ENCODE measurements at places on chromosomes 11 and 22.

DNA sequence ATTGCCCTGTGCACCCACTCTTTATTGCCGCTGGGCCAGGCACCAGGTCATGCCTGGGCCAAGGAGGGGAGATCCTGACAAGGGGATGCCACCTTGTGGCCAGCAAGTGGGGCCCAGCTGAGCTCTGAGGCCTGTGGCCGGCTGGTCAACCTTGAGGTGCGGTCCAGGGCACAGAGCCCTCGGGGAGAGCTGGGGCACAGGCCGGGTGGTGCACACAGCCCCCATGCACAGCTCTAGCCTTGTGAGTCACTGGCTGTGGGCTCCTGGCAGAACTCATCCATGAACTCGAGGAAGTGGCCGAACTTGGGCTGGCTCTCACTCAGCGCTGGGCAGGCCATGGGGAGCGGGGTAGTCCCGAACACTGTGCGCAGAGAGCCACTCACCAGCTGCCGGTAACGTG is 94.3 kb downstream of the RNF169 start:
- no peak for DNase-seq

DNA sequence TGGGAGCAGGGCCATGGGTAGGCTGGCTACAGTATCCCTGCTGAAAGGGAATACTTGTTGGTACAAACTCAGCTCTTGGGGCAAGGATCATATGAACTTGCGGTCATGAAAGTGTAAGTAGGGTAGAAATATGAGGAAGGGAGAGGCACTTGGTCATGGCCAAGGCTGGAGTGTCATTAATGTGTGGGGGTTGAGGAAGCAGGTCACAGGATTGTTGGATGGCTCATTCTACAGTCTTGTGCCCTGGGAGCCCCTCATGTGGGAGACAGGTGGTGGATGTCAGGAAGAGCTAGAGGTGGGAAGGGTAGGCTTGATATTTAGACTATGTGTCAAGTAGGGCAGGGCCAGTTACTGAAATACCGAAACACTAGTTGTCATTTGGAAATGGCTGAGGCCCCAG is 95.5 kb downstream of the RRM1 start:
- no peak for DNase-seq

GRCh38 chr22:27668828-27669797 is 132.4 kb downstream of the MN1 start:
- DNase-seq: no peak

DNA sequence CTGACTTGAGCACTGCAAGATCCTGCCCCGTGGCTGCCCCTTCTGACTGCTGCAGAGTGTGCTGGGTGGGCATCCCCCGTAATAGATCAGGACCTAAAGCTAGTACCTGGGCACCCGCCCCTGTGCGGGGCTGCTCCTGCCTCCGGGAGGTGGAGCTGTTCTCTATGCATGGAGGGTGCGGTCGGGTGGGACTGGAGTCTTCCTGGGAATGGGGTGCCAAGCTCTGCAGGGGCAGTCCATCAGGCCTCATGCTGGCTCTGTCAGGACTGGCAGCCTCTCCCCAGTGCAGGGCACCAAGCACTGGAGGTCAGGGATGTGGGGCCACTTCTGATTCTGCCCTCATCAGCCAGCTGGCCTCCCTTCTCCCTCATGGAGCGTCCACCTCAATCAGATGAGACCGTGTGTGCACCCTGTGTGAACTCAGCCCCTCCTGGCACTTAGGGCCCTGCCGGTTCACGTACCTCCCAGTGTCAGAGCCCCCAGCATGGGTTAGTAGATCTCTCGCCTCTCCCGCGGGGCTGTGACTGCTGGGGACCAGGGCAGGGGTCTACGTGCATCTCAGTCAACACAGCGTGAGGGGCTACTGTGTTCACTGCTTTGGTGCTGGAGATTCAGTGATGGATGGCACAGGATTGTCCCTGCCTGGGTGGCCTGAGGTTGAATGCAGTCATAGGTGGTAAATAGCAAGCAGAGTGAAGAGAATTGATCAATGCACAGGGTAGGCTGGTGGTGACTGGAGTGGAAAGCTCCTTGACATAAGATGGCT is 30.8 kb downstream of the MPPED1 start:
- no peak for DNase-seq

DNA sequence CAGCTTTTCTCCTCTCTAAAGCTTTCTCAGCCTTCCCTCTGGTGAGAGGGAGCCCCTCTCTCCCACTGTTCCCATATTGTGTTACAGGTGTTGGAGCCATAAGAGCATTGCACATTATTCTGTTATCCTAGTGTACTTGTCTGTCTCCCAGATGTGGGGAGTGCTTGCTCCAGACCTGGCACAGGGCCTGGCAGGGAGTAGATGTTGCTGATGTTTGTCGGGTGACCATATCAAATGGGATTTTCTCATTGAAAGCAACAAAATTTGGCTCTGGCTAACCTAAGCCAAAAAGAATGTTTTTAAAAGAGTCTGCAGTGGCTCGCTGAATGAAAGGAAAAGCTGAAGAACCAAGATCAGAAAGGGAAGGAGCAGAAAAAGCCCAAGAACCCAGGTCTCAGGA is 41.1 kb downstream of the CYB5R2 start:
- no peak for DNase-seq

DNA sequence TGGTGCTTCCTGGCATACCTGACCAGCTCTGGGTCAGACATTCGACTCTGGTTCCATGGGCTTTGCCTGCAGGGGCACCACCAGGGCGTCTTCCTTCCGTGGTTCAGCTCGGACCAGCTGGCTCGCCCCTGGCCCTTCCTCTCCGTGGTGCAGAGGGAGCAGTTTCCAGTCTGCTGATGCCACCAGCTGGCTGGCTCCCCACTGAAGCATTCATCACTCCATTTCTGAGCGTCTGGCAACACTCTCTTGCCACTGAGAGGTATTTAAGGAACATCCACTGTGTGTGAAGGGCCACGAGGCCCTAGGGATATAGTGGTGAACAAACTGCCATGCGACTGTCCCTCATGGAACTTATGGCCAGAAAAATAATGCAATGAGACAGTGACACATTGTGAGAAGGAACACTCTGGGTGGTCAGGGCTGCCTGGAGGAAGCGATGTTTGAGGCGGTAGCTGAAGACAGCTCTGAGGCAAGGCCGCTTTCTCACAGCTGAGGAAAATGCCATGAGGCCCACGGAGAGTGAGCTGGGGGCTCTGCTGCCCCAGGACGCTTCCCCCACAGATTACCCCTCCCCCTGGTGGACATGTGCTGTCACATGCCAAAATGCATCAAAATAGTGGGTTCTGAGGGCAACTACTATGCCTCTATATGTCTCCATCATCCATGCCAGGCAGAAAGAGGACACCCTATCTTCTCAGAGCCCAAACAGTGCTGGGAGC is 44.9 kb upstream of the ARFGAP3 start:
- DNase-seq: no peak

GRCh38 chr22:28143241-28143865 is 224.3 kb upstream of the PITPNB start:
- no peak for DNase-seq

- no peak for DNase-seq
Measured at GRCh38 chr11:1817511-1817910, 17.3 kb upstream of the SYT8 start.

- DNase-seq: no peak
Measured at GRCh38 chr11:34869425-34869824, 46.8 kb downstream of the APIP start.

DNA sequence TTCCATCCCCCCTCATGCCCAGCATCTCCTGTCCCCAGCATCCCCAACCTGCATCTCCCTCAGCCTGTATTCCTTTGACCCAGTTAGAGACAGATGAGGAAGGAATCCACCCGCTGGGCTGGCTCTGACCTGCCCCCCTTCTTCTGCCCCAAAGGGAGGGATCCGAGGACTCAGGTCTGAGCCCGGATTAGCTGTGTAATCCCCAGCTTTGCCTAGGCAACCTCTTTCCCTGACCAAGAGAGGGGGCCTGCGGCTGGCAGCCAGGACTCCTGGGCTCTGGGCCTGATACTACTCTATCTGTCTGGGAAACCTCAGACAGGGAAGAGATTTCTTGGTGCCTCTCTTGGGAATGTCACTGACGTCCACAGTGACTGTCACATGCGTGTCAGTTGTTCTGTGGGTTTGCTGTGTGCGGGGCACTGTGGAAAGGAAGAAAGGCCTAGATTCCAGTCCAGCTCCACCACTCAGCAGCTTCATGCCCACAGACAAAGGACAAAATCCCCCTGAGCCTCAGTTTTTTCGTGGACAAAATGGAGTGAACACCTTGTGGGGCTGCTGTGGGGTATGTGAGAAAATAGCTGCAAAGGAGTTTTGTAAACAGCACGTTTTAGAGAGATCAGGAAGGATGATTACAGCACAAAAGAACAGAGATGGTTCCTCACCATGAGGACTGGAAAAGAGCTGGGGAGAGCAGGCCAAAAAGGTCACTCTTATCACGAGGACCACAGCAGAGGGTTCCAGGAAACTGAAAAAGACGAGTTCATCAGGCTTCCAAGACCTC is 1.3 kb upstream of the NDUFV1 start:
- DNase-seq: no peak

GRCh38 chr11:833114-833791 is 501 bp downstream of the CD151 start:
- no peak for DNase-seq

DNA sequence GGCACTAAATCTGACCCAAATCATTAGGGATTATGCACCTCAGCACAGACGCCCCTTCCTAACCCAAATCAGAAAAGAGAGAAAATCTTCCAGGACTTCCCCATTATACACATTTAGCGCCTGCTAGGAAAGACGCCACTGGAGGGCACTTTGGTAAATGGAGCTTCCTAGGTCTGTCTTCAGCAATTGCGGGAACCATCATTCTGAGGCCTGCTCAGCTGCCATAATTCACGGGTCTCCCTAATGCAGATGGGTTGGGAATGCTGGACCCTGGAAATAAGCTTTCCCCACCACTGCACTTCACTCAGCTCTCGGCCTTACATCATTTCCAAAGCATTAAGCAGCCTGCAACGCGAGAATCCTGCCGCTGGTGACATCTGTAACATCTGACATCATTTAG is 86.2 kb upstream of the OPCML start:
- no peak for DNase-seq

Data from renal cortex interstitium (tissue), 15 donors.